CMK (cell line): ENCODE measurements at places on chromosomes 12 and 14.

DNA sequence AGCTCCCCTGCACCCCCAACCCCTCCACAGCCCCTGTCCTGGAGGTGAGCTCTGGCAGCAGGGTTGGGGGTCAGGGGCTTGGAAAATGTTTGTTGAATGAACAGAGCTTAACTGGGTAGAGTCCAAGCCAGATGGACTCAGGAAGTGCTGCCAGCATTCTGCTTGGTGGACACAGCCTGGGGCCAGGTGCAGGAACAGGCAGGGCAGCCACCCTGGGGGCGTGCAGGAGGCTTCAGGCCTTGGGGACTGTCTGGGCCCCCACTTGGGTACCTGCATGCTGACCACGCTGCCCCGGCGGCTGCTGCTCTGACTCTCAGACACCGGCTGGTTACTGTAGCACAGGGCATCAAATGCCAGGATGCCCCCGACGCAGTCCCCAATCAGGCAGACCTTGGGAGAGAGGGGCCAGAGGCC lies 15.7 kb downstream of the ARL6IP4 start:
- no peak for DNase-seq

DNA sequence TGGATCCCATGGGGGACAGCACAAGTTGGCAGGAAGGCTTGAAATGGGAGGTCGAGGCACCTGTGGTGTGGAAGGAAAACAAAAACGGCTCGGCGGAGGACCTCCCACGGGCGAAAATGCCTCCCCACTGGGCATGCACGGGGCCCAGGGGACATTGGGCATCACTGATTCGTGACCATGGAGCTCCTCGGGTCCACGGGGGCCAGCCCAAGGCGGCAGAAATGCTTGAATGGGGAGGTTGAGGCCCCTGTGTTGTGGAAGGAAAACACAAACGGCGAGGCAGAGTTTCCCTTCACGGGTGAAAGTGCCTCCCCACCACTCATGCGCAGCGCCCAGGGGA lies 376.0 kb downstream of the ALG10 start:
- DNase-seq = no peak

DNA sequence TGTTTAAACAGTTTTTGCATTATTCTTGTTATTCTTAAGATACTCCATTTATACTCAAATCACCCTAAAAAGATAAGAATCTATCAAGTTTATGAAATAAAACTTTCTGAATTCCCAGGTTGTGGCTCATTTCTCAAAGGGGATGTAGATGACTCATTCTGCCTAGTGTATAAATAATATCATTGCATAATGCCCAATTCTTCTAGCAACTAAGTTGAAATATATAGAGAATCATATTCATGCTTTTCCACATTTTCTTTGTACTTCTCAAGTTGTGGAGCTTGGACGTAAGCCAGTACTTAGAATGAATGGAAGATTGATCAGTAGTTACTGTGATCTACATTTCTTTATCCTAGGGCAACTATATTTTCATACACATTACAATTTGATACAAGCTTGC lies 201.1 kb downstream of the PPFIA2 start:
- DNase-seq = no peak

DNA sequence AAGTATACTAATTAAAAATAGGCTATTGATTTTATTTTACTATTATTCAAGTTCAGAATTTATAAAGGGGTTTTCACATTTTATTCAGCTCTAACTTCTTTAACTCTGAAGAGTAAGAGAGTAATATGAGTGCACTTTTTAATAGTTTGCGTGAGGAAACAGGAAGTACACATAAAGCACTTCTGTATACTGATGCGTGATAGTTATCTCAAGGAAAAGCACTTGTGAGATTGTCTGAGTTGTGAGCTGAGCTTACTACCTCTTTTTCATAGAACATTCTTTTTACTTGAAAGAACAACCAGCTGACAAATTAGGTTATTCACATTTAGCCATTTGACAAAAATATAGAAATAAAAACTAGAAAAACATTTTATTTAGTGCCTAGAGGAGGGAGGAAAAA lies 1.9 kb downstream of the RAD51AP1 start:
- no peak for DNase-seq

DNA sequence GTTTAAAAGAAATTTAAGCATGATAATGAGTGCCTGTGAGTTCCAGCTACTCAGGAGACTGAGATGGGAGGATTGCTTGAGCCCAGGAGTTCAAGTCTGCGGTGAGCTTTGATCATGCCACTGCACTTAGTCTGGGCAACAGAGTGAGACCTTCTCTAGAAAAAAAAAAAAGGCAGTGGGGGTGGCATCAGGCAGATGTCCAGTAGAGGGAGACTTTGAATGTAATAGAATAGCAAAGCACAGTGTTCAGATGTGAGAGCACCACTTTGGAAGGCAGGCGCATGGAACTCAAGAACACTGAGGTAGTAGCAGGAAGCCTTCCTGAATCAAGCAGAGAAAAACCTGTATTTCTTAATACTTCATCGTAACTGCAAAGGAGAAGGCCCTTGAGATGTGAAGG lies 394.5 kb upstream of the GARIN6 start:
- DNase-seq = no peak

DNA sequence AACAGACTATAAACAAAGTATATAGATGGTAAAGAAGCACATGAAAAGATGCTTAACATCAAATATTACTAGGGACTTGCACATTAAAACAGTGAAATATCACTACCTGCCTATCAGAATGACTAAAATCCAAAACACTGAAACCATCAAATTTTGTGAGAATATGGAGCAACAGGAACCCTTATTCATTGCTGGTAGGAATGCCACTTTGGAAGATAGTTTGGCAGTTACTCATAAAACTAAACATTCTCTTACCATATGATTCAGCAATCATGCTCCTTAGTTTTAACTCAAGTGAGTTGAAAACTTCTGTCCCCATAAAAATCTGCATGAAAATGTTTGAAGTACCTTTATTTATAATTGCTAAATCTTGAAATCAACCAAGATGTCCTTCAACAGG lies 297.6 kb downstream of the DAD1 start:
- DNase-seq = no peak

- no peak for DNase-seq
Observed at GRCh38 chr12:95088379-95088778, 15.0 kb upstream of the NR2C1 start.

DNA sequence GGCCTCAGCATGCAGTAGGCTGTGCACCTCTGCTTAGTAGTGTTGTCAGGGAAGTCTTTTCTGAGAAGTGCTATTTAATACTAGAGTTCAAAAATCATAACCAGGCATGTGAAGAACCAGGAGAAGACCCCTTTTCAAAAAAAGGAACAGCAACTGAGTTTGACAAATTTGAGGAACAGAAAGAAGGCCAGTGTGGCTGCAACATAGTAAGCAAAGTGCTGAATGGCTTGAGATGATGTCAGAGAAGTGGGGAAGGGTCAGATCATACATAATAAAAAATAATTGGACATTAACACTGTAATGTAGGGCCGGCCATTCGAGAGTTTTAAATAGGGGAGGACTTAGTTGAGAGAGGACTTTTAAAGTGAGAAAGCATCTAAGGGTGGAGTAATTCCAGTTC lies 11.1 kb upstream of the CNTN1 start:
- no peak for DNase-seq

DNA sequence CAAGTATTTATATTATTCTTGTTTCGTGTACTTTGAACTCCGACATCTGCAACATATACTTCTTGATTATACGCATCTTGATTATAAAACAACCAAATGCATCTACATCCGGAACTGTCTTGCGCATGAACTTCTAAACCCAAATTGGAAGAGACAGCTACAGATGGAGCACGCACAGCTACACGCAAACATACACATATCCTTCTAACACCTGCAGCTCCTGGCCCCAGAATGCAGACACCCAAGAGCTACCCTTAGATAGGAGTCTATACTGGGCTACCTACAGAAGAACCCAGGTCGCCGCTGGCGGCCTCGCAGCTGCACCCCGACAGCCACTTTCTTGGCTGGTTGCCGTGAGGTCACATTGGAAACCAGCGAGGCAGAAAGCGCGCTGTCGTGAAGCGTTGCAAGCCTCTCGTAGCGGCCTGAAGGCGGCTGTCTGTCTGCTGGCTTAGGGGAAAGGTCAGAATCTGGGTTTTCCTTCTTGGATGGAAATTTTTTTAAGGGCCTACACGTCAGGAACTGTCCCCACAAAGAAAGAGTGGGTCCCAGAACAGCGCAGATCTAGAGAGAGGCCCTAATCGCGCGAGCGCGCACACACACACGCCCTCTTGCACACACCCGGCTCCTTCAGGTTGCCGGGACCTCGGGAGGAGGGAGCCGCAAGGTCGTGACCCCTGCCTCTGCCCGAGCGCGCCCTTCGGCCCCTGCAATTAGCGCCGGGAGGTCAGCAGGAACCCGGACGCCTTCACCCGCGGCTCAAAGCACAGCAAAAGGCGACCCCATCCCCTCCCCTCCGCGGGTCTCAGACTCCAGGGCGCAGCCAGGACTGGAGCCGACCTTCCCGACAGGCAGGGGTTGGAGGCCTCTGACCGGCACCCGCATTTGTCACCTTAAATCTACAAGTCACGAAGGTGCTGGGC lies 17.0 kb downstream of the TBX3 start:
- no peak for DNase-seq

DNA sequence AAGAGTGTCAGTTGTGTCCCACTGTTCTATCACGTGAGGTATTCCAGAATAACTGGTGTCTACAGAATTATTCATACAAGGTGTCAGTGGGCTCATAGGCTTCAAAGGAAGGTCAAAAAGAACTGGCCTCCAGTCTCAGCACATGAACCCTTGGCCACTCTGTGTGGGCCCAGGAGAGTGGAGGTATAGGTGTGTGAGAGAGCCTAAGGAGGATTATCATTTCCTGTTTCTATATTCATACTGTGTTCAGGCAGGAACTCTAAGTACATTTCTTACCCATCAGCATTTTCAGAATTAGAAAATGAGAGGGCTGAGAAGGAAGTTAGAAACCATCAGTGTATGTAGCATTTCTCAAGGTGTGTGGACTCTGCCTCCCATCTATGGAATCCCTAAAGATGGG lies 87.0 kb downstream of the BTG1 start:
- no peak for DNase-seq

- DNase-seq = no peak
Observed at GRCh38 chr14:100629696-100630095, 42.5 kb upstream of the BEGAIN start.

GRCh38 chr12:63224396-63224795 lies 73.4 kb upstream of the AVPR1A start:
- DNase-seq = no peak

- no peak for DNase-seq
Observed at GRCh38 chr14:59161561-59162175, 26.8 kb upstream of the DAAM1 start.

- DNase-seq = no peak
Observed at GRCh38 chr14:104596451-104596918, 8.1 kb downstream of the TMEM179 start.
